ENCODE measurements at places on chromosomes 12 and 14. TPM values are rescaled to one million over a fixed set of nuclear protein-coding genes. Genes with fewer than 3 reads are reported as not detected.

DNA sequence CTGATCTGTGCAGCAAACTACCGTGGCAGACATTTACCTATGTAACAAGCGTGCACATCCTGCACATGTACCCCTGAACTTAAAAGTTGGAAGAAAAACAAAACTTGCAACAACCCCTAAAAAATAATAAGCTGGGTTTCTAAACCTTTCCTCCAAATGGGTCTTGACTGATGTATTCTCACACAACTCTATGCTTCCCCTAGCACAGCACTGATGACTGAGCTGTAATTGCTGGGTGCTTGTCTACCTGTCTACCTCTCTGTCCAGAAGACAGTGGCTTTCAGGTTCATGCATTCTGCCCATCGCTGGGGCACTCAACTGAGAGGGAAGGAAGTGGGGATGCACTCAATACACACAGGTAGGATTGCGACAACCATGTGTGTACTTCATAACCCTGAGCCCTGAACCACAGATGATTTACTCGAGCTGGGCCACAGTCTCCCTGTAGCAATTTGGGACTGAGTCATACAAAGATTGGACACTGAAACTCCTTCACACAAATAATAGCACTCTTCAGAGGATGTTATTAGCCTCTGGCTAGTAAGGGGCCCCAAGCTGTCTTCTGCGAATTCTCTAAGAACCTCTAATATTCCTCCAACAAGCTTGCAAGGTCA is 44.8 kb upstream of the TMPO start:
- H3K27me3 ChIP-seq: no peaks in the 10 kb centered on the region
- H3K36me3 ChIP-seq: no peaks in the 10 kb centered on the region
- H3K4me3 ChIP-seq: no peak overlapping the region
- peak; percentile 51 for DNase-seq
- H3K4me1 ChIP-seq: peaks cover 41% of the 10 kb centered on the region
- no peak overlapping the region for H3K27ac ChIP-seq

GRCh38 chr14:53893374-53893773 is 63.3 kb downstream of the BMP4 start:
- no peak overlapping the region for H3K4me3 ChIP-seq
- no peak for DNase-seq
- H3K27ac ChIP-seq: no peak overlapping the region
- H3K36me3 ChIP-seq: no peaks in the 10 kb centered on the region
- no peaks in the 10 kb centered on the region for H3K4me1 ChIP-seq
- no peaks in the 10 kb centered on the region for H3K27me3 ChIP-seq

GRCh38 chr12:11067514-11067913 is 5.4 kb upstream of the TAS2R46 start:
- no peak overlapping the region for H3K27ac ChIP-seq
- no peak overlapping the region for H3K4me3 ChIP-seq

- no peak overlapping the region for H3K4me3 ChIP-seq
- no peak overlapping the region for H3K27ac ChIP-seq
- H3K27me3 ChIP-seq: no peaks in the 10 kb centered on the region
Measured at GRCh38 chr14:105733081-105734065, 207.0 kb downstream of the TMEM121 start.

OASL gene
- 13.4 TPM for polyA plus RNA-seq

TPPP2 gene
- polyA plus RNA-seq: not detected

WNT1 gene
- polyA plus RNA-seq: 0.09 TPM

Measured in CD14-positive monocyte (primary cell).